ENCODE measurements at places on chromosomes 12 and 14.

- DNase-seq: no peak
These were observed 1936.8 kb upstream of the SEL1L start for GRCh38 chr14:83470466-83470865.

DNA sequence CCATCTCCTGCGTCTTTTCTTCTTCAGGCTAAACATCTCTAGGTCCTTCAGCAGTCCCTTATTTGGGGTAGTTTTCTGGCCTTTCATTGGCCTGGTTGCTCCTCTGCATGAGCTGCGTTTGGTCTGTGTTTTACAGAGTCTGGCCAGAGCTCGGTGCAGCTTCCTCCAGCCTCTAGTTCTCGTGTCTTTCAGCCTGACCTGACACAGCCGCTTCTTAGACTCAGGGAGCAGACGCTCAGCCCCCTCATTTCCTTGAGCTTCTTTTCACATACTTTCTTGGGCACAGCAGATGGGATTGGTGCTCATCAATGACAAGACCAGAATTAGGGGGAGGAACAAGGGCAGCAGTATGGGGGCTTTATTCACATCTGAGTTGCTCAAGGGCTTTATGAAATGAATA is 13.6 kb upstream of the GSG1 start:
- DNase-seq: no peak

- no peak for DNase-seq
These were observed 97.6 kb downstream of the RAD52 start for GRCh38 chr12:851913-852312.

DNA sequence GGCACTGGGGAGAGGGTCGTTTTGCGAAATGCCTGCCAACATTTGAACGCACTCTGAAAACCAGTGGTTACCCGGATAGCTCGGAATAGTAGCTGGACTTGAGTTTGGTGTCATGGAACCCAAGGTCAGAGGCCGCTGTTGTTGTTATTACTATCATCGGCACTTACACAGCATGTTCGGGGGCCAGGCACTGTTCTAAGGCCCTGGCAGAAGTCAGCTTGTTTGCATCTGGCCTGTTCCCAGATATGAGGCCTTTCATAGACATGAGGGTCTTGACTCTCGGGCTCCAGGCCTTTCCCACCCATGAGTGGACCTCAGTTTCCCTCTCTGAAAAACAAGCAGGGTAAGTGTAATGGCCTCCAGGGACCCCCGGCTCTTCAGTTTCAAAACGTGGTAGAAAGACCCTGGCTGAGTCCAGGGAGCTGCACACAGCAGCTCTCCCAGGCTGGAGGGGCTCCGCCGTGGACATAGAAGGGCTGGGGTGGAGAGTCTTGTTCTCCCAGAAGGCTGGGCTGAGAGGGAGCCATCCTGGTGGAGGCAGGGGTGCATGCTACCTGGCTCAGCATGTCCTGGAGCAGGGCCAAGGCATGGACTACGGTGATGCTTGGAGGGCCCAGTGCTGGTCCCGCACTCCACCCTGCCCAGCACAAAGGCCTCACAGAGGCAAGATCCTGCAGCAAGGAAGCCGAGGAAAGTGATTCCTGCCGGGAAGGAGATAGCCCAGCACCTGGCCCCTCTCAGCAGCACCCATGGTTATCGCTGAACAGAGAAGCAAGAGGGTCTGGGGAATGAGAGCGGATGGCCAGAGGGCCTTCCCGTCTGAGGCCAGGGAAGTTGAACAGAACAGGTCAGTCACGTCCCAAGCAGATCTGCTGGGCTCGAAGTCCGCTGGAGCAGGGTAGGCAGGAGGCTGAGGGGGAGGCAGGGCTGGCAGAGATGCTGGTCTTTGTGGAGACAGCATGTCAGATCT is 63.5 kb upstream of the C14orf180 start:
- DNase-seq: no peak

DNA sequence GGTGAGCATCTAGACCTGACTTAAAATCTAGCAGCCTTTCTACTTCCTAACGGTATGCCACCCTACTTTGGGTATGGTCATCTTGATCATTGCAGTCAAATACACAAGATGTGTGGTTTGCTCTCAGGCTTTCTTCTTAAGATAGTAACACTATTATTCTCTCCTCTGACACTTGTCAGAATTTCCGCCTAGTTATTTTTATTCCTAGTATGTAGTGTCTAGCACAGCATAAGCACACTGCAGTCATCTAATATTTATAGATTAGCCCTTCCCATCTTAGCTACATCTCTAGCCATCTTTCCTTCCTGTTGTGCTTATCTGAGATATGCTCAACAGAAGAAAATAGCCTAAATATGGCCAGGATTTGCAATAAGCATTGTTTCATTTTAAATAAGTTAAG is 180.1 kb downstream of the C12orf50 start:
- no peak for DNase-seq

DNA sequence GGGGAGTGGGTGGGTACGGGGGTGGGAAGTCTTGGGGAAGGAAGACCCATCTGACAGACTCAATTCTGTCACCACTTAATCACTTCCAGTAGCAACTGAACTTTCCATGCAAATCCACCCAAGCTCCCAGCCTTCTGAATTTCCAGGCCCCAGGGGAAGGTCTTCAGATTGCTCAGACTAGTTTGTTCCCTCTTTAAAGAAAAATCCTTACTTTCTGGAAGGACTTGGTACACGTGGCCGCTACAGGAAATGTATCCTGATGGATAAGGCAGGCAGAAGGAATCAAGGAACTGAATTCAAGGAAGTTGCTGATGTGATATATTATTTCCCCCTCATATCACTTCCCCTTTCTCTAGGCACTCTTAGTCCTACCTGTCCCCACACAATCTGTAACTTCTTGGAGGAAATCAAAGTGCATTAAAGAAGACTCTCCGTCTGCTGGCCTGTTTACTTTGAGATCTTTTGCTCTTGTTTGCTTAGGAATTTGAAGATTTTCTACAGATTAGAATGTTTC is 6.4 kb downstream of the NFKBIA start:
- DNase-seq: no peak

DNA sequence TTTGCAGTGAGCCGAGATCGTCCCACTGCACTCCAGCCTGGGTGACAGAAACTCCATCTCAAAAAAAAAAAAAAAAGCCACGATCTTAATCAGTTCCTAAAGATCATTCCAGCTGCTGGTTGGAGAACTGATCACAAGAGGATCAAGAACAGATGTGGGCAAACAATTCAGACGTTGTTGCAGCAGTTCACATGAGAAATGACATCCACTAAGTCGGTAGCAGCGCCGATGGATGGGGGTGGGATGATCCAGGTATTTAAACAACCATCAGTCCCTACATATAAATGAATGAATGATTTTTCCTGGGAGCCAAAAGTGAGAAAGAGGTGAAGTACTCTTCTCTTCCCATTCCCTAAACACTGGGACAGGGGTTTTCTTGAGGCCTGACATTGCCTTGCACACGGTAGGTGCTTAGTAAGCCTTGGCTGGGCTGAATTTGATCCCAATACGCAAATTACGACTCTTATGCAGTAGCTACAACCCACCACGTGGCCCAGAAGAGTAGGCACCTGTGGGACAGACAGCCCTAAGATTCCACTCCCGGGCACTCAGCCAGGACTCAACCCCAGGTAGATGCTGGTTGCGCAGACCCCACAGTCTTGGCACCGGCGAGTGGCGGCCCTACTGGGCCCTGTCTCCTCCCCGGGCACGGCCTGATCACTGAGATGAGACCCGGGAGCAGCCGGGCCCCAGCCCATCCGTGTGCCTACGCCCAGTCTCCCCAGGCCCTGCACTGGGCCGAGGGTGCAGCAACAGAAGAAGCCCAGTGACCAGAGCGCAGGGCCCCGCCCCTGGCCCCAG is 565 bp downstream of the SPRYD3 start:
- peak; percentile 37 for DNase-seq

DNA sequence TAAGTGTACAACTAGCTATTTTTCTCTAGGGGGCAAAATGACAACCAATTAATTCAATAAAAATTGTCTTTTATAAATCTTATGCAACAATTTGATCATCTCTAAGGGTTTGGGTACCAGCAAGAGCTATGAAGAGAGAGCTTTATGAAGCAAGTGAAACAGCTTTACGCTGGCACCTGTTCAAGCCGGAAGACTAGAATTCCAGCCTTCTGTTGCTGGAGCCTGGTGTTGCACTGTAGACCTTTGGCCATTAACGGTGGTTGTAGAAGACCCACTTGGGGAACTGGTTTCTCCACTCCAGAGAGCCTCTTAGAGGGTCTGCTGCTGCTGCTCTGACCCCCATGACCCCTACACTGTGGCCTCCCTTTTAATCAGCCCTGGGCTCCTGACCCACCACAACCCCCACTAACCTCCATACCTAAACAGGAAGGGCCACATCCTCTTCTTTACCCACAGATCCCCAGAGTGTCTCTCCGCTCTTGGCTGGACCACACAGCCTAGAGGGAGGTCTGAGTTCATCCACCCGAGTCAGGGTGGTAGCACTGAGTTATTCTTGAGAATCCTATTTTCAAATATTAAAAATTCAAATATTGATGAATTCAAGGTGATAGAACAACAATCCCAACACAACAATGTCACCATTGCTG is 54.6 kb upstream of the STON2 start:
- no peak for DNase-seq

GRCh38 chr12:129868575-129868974 is 35.2 kb downstream of the TMEM132D start:
- DNase-seq: no peak

- DNase-seq: no peak
These were observed 56.5 kb downstream of the SLC38A1 start for GRCh38 chr12:46212108-46212982.

GRCh38 chr12:80291108-80291754 is 152.8 kb upstream of the PTPRQ start:
- no peak for DNase-seq

DNA sequence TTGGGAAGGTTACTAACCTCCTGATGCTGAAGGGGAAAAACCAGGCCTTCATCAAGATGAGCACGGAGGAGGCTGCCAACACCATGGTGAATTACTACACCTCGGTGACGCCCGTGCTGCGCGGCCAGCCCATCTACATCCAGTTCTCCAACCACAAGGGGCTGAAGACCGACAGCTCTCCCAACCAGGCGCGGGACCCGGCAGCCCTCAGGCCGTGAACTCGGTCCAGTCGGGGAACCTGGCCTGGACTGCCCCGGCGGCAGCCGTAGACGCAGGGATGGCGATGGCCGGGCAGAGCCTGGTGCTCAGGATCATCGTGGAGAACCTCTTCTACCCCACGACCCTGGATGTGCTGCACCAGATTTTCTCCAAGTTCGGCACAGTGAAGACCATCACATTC is 133.0 kb upstream of the FUT8 start:
- DNase-seq: no peak

DNA sequence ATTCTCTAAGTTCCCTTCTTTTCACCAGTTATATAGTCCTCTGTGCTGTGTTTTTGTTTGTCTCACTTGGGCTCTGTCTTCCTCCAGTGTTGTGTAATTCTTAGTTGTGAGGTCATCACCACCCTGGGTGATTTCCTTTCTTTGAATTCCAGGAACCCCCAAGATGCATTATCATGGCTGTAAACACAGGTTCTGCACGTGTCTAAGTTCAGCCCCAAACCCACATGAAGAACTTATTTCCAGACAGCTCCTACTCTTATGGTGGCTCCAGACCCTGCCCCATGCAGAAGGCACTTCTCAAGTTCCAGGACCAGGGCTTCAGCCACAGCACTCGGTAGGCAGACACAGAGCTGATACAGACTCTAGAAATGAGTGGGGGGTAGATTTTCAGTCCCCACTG is 560.5 kb downstream of the BCL11B start:
- no peak for DNase-seq

GRCh38 chr12:120485961-120486881 is 9.7 kb upstream of the DYNLL1 start:
- DNase-seq: no peak

GRCh38 chr12:116406529-116406928 is 129.0 kb upstream of the MED13L start:
- no peak for DNase-seq

GRCh38 chr12:128613837-128614590 is 209.7 kb downstream of the SLC15A4 start:
- DNase-seq: no peak

DNA sequence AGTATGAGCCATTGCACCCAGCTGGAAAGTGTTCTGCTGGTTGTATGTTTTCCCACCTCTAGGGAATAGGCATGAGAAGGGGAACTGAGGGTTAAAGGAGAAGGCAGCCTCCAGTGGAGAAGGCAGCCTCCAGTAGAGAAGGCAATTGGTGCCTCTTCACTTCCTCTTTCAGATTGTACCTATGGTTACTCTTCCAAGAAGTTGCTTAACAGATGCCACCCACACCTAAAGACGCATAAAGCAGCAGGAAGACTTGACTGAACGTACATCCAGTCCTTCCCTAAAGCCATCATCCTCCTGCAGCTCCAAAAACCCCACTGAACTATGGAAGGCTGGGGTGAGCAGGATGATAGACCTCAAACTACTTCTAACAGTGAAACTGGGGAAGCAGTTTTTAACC is 13.1 kb downstream of the DPF3 start:
- no peak for DNase-seq

GRCh38 chr12:8823565-8824300 is 1.3 kb downstream of the A2ML1 start:
- DNase-seq: no peak

GRCh38 chr12:25558586-25558985 is 5.5 kb upstream of the LMNTD1 start:
- no peak for DNase-seq

DNA sequence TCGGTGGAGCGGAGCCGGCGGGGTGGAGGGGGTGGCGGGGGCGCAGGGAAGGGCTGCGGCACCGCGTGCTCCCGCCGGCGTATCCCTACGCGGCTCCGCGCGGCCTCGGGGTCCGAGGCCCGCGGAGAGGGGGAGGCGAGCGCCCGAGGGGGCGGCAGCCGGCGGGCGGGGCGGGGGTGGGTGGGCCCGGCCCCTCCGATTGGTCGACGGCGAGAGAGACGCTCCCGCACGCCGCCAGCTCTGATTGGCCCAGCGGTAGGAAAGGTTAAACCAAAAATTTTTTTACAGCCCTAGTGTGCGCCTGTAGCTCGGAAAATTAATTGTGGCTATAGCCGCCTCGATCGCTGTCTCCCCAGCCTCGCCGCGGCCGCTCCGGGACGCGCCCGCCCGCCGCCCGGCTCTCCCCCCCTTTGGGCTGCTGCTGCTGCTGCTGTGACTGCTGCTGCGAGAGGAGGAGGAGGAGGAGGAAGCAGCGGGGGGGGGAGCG is at the start of gene FOXG1:
TSS of gene FOXG1 (plus strand) at position 319 of the 487 bp plus-strand sequence. CDS start 493 bp downstream, outside the sequence.
- DNase-seq: no peak

DNA sequence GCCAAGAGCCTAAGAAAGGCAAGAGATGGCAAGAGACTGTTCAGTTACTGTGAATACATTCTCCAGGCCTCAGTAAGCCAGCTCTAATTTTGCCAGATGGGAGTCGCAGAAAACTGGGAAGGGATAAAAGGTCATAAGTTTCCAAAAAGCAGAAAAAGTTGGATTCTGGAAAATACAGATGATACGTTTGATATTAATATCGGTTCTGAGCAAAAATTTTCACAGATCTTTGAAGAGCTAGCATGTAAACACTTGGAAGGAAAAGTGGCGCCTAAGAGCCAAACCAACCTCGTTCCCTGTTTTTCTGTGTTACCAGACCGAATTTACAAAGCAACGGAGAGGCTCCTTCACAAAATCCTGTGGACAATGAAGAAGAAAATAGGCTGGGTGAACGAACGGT is 7.8 kb upstream of the EML1 start:
- DNase-seq: no peak
